HTR-8/SVneo (cell line): ENCODE measurements at places on chromosomes 4 and X.
A peak's percentile ranks its signal among the peaks of the same experiment; 100 is the strongest.

DNA sequence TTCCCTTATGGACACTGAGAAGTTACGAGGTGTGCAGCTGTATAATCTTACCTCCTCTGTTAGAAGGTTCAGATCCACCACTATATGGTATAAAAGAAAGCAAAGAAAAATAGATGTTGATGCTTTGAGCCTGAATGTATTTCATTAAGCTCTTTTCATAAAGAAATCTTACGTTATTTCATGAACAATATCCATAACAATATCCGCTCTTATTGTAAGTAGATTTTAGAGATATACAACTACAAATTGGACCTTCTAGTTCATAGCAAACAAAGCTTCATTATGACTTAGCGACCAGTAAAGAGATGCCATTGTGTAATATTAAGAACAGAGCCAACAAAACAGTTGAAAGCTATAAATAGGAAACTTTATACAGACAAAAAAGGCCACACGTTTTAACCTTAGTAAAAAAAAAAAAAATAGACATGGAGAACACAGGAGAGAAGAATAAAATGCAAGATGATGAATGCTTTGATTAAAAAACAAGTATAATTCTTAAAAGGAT is 203.6 kb downstream of the PDGFC start:
- no peak for DNase-seq

DNA sequence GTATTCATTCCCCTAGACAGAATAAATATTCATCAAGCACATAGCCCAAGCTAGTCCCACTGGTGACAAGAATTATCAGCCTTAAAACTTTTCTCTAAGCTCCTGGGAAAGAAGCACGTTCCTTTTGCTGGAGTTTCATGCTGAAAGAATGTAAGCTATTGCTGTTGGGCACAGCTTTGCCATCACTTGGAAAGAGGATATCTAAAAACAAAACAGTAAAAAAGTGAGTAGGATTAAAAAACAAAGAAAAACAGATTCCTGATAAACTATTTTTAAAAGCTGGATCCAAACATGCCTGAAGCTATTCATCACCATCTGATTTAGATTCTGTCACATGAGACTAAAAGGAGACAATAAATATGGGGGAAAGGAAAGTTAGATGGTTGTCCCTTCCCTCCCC is 176.8 kb downstream of the SCFD2 start:
- no peak for DNase-seq

DNA sequence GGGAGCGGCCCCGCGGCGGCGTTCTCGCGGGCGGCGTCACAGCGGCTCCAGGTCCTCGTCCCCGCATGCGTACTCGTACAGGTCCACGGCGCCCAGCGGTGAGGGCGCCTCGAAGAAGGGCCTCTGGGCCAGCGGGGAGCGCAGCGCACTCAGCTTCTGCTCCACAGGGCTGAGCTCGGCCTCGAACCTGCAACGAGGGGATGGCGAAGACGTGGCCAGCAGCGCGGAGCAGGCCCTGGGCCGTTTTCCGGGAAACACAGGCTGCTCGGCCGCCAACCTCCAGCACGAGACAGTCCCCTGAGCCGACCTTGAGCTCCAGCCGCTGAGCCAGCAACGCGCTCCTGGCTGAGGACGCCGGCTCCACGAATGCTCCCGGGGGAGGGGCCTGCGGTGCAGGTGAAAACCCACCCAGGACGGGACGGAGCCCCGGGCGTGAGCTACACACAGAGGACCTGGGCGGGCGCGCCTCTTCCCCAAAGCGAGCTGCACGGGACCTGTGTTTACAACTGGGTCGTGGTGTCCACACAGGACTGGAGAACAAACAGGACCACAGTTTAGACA is 15.8 kb upstream of the GTPBP6 start:
- no peak for DNase-seq

GRCh38 chr4:62235911-62236310 is 1035.8 kb downstream of the ADGRL3 start:
- no peak for DNase-seq

GRCh38 chrX:50180073-50180940 is 20.5 kb downstream of the AKAP4 start:
- DNase-seq, result no peak

GRCh38 chrX:45801554-45801953 is 600.9 kb upstream of the DIPK2B start:
- DNase-seq, result no peak

GRCh38 chrX:50747471-50747900 is 66.5 kb downstream of the SHROOM4 start:
- DNase-seq, result no peak

GRCh38 chrX:34848281-34848680 is 94.3 kb upstream of the FAM47B start:
- no peak for DNase-seq

DNA sequence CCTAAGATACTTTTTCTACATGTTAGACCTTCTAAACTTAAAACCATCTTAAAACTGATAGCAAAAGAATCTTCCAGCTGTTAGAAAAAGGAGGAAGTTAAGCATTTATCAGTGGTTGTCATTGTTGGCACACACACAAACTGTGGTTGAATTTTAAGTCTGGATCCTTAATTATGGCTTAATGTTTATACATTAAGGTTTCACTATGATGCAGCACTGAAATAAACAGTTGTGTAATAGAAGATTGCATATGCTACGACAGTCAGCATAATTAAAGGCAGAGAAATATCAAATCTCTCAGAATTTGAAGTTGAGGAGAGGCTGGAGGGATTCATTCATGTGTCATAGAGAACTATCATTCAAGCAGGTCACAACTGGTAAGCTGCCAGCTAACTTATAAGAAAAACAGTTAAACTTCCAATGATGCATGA is 32.3 kb downstream of the ADGRA3 start:
- DNase-seq, result peak; percentile 38
